ENCODE measurements at places on chromosomes 12 and 14.

- DNase-seq = no peak
Measured at GRCh38 chr14:51616256-51616655, 35.5 kb upstream of the FRMD6 start.

GRCh38 chr14:36509069-36509917, 10.7 kb downstream of the NKX2-1 start:
- no peak for DNase-seq

- no peak for DNase-seq
Measured at GRCh38 chr12:52036587-52037171, 14.6 kb upstream of the NR4A1 start.

DNA sequence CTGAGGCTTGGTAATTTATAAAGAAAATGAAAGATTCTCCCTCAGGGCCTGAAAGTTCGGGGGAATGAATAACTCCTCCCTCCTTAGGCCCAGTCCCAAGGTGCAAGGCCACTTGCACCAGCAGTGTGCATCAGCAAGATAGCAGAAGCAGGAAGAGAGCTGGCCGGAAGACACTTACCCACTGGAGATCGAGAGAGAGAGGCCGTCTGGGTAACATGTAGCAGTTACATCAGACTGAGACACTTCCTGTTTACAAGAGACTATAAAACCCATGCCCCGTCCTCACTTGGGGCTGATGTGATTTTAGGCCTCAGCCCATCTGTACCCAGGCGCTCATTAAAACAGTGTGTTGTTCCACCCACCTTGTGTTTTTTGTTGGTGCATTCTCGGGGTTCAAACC, 85.2 kb downstream of the TMTC3 start:
- DNase-seq = no peak

GRCh38 chr12:53330671-53331070, 5.5 kb downstream of the SP7 start:
- no peak for DNase-seq

DNA sequence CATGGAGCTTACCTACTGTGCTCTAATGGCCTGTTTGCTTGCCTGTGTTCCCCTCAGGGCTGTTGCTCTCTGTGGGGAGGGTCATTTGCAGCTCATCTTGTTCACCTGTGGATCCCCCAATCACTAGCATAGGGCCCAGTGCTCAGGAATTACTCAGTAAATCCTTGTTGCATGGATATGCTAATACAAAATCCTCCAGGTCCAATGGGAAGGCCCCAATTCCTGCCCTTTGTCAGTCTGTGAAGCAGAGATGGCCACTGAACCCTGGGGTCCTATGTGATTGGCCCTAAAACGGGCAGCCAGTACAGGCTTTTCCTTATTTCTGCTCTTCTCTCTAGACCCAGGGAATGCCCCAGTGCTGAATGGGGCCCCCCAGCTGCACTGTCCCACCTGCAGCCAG, 44.1 kb downstream of the FOS start:
- no peak for DNase-seq

DNA sequence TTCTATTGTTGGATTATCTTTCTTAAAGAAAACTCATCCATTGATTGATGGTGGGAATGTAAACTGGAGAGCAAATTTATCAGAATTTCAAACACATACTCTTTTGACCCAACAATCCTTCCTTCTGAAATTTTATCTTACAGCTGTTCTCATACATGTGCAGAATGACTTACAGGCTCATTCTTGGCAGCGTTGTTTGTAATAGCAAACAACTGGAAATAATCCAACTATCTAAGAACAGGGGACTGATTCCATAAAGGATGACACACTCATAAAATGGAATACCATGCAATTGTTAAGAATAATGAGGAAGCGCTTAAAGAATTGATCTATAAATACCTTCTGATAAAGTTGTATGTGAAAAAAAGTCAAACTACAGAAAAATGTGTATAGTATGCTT, 24.0 kb downstream of the RHOJ start:
- DNase-seq = no peak

GRCh38 chr14:73887318-73887616, 608 bp downstream of the ZNF410 start:
- DNase-seq = no peak

- DNase-seq = peak; percentile 29
Measured at GRCh38 chr12:62934799-62935674, at the start of gene PPM1H. Gene PPM1H (minus strand): TSS chr12:62935150. CDS start chr12:62934736, 414 bp downstream.

GRCh38 chr12:54047160-54047963, 6.3 kb upstream of the HOXC4 start:
- no peak for DNase-seq

DNA sequence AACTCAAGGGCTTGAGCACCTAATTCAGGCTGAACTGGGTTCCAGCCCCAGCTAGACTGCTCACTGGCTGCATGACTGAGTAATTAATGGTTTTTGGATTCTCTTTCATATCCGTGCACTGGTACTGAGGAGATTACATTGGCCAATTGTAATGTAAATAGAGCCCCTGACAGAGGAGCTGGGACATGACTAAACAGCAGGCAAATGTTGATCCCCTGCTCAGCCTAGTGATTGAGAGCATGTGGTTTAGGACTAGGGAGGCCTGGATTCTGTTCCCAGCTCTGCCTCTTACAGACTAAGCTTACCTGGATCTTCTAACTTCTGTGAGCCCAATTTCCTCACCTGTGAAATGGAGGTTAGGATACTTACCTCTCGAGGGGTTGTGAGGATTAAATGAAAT, 204.3 kb downstream of the ESR2 start:
- no peak for DNase-seq

- DNase-seq = no peak
Measured at GRCh38 chr14:72812292-72812851, 81.5 kb downstream of the DPF3 start.

DNA sequence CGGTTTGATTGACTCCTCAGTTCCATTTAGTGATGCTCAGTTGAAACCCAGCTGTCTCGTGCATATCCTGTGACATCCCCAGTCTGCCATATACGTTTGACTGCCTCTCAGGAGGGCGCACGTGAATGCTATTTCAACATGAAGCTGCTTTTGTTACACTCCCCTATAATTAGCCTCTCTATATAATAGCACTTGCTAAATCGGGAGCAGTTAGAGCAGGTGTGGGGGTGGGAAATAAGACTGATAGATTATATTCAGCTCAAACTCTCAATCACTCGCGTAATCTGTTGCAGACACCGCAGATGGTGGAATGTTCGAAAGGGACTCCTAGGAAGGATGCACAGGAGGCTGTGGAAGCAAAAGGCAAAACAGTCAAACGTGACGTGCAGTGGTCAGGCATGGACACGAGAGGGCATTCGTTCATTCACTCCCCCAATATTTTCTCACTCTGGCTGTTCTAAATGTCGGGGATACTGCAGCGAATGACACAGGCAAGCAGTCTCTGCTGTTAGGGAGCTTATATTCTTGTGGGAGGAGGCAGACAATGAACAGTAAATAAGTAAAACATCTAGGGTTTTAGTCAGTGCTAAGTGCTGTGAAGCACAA, 29.8 kb downstream of the KCNA1 start:
- DNase-seq = no peak

DNA sequence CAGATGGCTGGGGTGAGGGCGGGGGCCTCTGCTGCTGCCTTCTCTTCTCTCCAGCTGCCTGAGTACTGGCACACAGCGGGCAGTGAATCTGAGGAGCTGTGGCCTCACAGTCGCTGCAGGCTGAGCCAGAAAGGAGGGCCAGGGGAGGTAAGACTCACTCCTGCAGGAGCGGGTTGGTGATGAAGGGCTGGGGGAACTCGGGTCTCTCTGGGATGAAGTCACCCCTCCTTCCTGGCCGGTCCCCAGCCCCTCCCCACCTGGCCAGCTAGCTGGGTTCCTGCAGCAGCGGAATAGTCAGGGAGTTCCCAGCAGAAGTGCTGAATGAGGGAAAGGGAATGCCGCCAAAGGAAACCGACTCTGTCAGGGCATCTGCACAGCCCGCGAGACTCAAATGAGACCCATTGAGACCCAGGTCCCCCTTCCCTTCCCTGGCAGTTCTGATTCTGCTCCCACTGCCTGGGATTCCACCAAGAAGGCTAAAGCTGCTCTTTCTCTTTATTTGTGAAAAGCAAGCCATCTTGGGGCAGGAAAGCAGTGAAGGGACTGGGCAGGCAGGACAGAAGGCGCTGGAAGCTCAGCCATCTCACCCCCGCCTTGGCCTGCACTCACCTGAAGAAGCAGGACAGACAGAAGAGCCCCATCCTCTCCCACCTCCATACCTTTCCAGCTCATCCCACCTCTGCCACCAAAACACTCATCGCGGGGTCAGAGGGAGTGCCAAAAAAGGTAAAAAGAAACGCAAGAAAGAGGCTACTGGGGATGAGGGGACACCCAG, 5.3 kb downstream of the NGB start:
- peak; percentile 91 for DNase-seq
